ENCODE measurements at places on chromosomes 13 and 19.

DNA sequence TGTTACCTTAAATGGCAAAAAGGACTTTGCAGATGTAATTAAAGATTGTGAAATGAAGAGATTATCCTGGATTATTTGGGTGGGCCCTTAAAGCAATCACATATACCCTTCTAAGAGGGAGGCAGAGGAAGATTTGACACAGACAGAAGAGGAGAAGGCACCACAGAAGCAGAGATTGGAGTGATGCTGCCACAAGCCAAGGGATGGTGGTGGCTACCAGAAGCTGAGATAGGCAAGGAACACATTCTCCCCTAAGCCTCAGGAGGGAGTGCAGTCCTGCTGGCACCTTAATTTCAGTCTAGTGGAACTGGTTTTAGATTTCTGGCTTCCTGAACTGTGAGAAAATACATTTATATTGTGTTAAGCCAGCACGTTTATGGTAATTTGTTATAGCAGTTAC, 24.2 kb downstream of the DEDD2 start:
- no peak for DNase-seq

DNA sequence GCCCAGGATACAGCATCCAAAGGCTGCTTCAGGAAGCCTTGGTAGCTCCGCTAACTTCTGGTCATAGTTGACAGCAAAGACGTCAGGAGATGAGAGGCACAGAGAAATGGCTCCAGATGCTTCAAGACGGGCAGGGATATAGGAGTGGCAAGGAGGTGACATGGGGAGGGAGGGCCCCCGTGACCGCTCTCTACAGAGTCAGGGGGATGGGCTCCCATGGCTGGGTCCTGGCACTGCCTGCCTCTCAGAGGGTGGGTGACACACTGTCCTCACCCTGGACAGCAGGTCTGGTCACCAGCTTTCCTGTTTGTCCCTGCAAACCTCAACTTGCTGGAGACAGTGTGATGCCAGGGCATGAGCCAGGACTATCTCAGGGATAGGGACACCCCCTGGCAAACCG, 10.3 kb upstream of the ZNF14 start:
- DNase-seq, result no peak

- no peak for DNase-seq
Observed at GRCh38 chr13:106056851-106057250, 478.6 kb downstream of the EFNB2 start.

GRCh38 chr13:38670627-38671026, 16.2 kb upstream of the FREM2 start:
- no peak for DNase-seq

- DNase-seq, result no peak
Observed at GRCh38 chr13:103213152-103213551, 146.9 kb upstream of the SLC10A2 start.

DNA sequence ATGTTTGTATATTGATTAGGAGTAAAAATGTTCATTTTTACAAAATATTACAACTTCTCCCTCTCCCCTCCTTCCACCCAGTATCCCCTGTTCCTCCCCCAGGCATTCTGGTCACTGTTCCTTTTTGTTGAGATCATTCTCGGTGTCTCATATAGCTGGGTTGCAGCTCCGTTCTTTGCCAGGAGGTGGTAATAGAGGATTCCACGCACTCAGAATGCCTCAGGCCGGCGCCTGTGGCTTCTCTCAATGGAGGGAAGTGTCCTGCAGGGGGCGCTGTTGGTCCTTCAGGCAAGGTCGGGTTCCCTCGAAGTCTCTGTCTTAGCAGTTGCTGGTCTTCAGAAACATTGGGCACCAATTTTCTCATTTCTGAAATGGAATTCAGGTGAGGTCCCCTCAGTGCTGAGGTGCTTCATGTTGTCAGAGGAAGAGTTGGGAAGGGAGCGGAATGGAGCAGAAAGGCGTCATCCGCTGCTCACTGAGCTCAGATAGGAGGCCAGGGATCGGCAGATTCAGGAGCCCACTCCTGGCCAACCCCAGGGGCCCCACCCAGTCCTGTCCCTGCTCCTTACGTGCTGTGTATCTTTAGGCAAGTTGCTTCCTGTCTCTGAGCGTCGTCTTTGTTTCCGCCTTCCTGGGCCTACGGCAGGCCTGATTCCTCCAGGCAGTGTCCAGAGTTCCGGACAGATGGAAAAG, 10.3 kb upstream of the GARIN5A start:
- no peak for DNase-seq
